Colonic mucosa (tissue), 4 donors: ENCODE measurements at places on chromosomes 5 and 9. TPM values are rescaled to one million over a fixed set of nuclear protein-coding genes. Genes with fewer than 3 reads are reported as not detected.

- DNase-seq = no peak
These were observed 91.5 kb upstream of the PHF24 start for GRCh38 chr9:34866614-34867013.

DNA sequence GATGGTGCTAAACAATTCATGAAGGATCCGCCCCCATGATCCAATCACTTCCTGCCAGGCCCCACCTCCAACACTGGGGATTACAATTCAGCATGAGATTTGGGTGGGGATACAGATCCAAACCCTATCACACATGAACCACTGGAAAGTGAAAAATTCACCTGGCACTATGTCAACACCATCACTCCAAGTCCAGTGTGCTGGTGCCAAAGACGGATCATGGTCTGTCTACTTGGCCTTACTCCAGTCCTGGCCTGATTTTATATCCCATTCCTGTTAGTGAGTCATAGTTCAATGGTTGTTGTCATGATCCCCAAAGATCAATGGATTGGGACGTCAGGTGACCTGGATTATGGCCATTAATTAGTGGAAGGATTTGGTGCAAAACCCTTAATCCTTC lies 147.4 kb upstream of the RPS23 start:
- no peak for DNase-seq

GRCh38 chr5:107576736-107577393 lies 93.9 kb downstream of the EFNA5 start:
- DNase-seq = no peak

The FYB1 gene
- 6.1 TPM for total RNA-seq

GRCh38 chr5:57832875-57833274 lies 350.3 kb upstream of the ACTBL2 start:
- DNase-seq = no peak
